Amniotic stem cell (primary cell): ENCODE measurements at places on chromosomes 1 and 21.

DNA sequence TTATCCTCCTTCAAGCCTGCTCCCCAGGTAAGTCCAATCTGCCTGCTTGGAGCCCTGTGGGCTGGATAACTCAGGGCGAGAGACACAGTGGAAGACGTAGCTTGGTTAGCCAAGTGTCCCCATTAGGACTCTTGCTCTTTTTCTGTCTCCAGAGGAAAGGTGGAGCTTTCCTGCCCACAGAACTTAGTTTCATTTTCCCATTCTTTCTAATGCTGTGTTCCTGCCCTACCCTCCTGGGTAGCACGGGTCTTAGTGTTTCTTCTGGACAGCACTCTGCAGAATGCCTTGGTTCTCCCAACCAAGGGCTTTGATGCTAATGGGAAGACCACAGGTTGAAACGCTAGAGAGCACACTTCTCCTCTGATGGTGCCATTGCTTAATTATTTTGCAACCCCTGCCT lies 92.5 kb upstream of the LRRC8D start:
- DNase-seq: no peak

DNA sequence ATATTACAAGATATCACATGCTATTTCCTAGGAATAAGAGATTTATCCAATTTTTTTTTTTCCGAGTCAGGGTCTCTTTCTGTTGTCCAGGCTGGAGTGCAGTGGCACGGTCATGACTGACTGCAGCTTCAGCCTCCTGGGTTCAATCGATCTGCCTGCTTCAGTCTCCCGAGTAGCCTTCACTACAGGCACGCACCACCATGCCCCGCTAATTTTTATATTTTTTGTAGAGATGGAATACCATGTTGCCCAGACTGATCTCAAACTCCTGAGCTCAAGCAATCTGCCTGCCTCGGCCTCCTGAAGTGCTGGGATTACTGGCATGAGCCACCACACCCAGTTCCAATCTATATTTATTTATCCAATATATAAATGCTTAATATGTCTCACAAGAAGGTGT lies 18.0 kb upstream of the WDTC1 start:
- no peak for DNase-seq

DNA sequence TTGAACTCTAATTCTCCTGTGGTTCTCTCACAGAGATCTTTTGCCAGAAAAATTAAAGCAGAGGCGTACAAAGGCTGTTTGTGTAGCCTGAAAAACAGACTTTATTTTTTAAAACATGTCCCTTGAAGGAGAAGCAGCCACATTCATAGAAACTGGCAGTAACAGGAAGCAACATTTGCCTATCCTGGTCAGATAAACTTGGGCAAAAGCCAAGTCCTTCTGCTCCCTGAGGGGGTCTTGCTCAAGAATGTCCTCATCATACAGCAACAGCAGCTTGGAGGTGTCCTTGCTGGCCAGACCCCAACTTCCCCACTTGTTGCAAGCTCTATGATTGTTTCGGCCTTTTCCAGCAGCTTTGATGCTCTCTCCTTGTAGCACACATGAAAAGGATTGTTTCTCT lies 36.3 kb downstream of the MSTO1 start:
- no peak for DNase-seq

DNA sequence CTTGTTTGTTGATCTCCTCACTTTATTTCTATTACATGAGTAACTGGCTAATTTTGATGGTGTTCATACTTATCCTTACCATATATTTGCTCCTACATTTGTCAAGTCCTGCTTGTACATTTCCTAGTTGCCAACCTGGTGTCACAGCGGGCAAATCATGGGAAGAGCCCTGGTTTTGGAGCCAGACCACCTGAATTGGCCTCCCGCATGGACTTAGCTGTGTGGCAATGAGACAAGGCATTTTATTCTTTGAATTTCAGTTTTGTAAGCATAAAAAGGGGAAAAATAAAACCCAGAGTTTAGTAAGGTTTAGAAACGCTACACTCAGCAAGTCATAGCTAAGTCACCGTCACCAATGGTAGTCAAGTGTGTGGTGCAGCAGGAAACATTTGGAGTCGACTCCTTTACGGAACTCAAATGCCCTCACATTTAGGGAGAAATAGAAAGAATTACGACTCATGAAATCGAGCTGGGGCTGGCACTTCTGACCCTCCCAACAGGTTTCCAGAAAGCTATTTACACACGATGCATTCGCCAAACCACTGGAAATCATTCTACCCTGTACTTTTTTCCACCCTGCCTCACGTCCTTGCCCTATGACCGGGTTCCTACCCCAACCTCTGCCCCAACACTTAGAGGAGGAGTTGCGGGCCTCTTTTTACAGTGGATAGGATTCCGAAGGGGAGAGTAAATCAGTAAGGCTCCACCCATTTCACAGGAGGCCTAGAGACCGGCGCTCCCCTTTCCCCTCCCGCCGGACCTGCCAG lies 492 bp upstream of the PGM1 start:
- no peak for DNase-seq

GRCh38 chr1:92972409-92973129 lies 11.3 kb upstream of the DIPK1A start:
- DNase-seq: no peak

GRCh38 chr1:163758977-163759670 lies 437.4 kb downstream of the NUF2 start:
- no peak for DNase-seq

- no peak for DNase-seq
Observed at GRCh38 chr1:236041631-236042618, 23.0 kb downstream of the NID1 start.

GRCh38 chr1:18778437-18778836 lies 81.0 kb downstream of the TAS1R2 start:
- no peak for DNase-seq

- no peak for DNase-seq
Observed at GRCh38 chr1:111422546-111423391, 4.8 kb downstream of the OVGP1 start.

GRCh38 chr1:200231787-200232231 lies 178.0 kb downstream of the ZNF281 start:
- DNase-seq: no peak

GRCh38 chr21:17769447-17769845 lies 49.7 kb downstream of the C21orf91 start:
- no peak for DNase-seq

DNA sequence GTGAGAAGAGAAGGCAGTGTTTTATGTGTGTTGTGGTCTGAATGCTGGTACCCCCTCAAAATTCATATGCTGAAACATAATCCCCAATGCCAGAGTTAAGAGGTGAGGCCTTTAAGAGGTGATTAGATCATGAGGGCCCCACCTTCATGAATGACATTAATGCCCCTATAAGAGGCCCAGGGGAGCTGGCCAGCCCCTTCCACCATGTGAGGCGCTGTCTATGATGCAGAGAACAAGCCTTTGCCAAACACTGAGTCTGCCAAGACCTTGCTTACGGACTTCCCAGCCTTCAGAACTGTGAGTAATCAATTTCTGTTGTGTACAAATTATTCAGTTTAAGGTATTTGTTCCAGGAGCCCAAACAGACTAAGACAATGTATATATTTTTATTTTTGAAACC lies 20.2 kb downstream of the CAPZB start:
- no peak for DNase-seq

GRCh38 chr1:151512801-151513625 lies 1.8 kb downstream of the CGN start:
- no peak for DNase-seq

GRCh38 chr1:17646444-17647280 lies 107.2 kb downstream of the ARHGEF10L start:
- DNase-seq: no peak

GRCh38 chr1:85417876-85418275 lies 47.1 kb downstream of the DDAH1 start:
- DNase-seq: no peak

DNA sequence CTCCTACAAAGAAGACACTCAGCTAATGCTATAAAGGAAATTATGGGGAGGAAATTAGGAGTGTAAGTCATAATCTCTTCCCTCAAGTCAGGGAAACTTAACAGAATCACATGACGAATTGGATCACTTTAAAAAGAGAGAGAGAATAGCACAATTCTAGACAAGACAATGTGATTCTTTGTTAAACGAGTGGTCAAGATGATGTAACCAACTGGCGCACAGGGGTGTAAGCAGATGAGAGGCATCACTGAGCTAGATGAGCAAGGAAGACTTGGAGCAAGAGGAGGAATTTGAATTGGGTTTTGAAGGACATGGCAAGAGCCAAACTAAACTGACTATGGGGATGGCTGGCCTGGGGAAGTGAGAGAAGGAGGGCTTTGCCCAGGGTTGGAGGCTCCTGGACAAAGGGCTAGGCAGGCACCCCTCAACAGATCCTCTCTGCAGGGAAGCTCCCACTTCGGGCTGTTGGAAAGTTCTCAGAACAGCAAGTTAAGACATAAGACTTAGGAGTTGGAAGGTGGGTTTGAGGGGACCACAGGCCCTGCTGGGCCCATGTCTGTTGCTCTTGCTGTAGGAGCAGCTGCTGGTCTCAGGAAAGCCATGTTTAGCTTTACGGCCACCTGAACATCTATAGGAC lies 123.9 kb upstream of the GRIK3 start:
- DNase-seq: no peak

DNA sequence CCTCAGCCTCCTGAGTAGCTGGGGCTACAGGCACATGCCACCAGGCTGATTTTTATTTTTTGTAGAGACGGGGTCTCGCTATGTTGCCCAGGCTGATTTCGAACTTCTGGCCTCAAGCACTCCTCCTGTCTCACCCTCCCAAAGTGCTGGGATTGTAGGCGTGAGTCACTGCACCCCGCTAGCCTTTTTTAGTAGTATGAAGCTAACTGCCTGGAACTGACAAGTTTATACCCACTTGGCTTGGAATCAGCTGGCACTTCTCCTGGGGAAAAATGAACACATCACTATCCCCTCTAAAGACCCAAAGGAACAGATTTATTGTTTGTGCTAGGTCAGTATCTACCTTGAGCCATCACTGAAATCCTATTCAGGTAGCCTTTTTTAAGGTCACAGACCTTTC lies 19.0 kb downstream of the TMEM63A start:
- DNase-seq: no peak

DNA sequence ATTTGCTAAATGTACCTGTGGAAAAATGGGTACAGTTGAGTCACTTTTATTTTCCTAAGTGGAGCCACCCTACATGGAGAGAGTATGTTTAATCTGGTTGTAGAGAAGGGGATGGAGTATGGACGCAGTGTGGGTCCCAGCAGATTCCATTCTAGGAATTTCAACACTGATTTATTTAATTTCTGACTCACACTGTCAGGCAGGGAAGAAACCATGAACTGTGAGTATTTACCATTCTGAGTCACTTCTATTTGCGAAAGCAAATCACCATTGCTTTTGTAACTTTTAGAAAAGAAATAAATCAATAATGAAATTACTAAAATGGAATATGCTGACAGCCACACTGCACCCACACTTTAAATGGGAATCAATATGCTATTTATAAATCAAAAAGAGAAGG lies 339.0 kb downstream of the DSCAM start:
- DNase-seq: peak; percentile 39

DNA sequence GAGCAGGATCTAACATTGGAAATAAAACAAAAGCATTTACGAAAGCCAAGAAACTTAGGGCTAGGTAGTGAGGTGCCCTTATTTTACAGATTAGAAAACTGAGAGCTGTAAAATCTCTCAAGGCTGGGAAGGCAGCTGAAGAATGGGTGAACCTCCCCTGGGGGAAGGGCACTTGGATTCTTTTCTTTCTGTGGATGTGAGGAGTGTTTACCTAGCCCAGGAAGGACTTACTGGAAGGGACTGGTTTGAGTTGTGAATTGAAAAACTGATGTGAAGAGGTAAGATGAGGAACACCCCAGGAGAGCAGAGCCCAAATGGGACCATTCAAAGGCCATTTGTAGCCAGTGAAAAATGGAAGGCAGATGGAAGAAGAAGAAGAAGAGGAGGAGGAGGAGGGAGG lies 74.7 kb upstream of the NGF start:
- DNase-seq: no peak

- DNase-seq: no peak
Observed at GRCh38 chr1:226827458-226827857, 43.0 kb upstream of the PSEN2 start.

- DNase-seq: peak; percentile 64
Observed at GRCh38 chr1:98323906-98324358, 337.6 kb upstream of the SNX7 start.

GRCh38 chr1:43531906-43532584 lies 1.4 kb downstream of the PTPRF start:
- DNase-seq: no peak

DNA sequence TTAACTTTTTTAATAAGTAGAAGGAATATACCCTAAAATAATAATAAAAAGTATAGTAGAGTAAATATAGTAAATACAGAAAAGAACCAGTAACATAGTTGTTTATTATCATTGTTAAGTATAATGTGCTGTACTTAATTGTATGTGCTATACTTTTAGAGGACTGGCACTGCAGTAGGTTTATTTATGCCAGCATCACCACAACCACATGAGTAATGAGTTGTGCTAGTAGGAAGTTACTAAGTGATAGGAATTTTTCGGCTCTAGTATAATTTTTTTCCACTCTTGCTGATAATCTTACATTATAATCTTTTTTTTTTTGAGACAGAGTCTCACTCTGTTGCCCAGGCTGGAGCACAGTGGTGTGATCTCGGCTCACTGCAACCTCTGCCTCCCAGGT lies 71.6 kb downstream of the IVNS1ABP start:
- no peak for DNase-seq

DNA sequence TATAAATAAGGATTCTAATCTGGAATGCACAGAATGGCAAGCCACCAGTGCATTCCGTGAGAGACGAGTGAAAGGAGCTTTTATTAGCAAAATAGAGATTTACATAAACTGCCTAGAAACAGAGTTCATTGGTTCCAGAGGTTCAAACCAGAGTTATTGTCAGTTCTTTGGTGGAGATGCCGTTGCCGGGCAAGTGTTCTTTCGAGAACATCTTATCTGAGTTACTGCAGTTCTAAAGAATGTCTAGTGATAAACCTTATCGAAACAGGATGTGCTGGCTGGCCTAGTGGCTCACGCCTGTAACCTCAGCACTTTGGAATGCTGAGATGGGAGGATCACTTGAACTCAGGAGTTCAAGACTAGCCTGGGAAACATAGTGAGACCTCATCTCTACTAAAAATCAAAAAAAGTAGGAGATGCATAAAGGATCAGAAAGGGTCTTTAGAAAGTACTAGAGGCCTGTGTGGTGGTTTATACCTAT lies 19.9 kb upstream of the EVI5 start:
- DNase-seq: peak; percentile 84

DNA sequence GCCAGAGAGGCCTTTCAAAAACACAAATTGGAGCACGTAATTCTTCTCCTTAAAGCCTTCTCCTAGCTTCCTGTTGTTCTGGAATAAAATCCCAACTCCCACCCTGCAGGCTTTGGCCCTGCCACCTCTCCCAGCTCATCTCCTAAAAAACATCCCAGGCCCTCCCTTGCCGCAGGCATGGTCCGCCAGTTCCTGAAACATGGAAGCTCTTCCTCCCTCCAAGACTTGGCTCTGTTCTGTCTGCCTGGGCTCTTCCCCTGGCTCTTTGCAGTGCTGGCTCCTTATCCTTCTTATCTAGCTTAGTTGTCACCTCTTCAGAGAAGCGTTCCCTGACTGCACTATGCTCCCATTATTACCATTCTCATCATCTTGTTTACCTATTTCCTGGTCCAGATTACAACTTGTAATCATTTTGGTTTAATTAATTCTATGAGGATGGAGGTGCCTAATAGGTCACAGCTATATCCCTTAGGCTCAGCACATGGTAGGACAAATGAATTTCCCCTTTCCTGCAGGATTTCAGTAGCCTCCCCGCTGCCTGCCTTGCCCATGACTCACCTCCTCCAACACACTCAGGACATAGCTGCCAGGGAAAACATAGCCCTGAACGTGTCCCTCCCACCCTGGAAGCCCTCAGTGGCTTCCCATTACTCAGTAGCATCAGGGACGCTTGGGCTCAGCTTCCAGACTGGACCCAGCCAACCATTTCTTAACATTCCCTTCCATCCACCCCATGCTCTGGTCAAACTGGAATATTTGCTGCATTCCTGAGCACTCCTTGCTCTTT lies 15.7 kb upstream of the IGSF21 start:
- no peak for DNase-seq
